ENCODE measurements at places on chromosomes 5 and 9. TPM values are rescaled to one million over a fixed set of nuclear protein-coding genes. Genes with fewer than 3 reads are reported as not detected.

SSNA1 gene
- total RNA-seq, result 99.5 TPM

DNA sequence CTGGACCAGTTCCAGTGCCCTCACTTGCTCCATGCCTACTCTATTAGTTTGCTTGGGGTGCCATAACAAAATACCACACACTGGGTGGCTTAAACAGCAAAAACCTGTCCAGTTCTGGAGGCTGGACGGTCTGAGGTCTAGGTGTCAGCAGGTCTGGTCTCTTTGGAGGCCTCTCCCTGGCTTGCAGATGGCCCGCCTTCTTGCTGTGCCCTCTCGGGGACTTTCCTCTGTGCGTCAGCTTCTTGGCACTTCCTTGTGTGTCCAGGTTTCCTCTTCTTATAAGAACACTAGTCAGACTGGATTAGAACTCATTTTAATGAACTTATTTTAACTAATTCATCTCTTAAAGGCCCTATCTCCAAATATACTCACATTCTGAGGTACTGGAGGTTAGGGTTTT is 97.2 kb downstream of the CARTPT start:
- DNase-seq, result no peak
- no peaks in the 10 kb centered on the region for H3K4me1 ChIP-seq
- no peaks in the 10 kb centered on the region for H3K27me3 ChIP-seq
- no peaks in the 10 kb centered on the region for H3K36me3 ChIP-seq

DNA sequence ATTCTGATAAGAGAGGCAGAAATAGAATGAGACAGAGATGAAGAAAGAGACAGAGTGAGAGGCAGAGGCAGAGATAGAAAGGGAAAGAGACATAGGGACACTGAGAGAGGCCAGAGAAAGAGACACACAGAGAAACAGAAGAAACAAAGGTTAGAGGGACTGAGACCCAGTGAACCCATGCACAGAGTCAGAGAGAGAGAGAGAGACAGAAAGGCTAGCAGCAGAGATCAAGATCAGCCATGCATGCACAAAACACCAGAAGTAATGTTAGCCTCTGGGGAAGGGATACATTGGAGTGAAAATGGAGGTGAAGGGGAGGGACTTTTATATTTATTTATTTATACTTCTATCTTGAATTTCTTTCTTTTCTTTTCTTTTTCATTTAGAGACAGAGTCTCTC is 14.1 kb upstream of the SPARC start:
- H3K4me1 ChIP-seq, result peaks cover 48% of the 10 kb centered on the region
- DNase-seq, result no peak
- H3K4me3 ChIP-seq, result no peak overlapping the region
- no peaks in the 10 kb centered on the region for H3K36me3 ChIP-seq
- H3K27ac ChIP-seq, result no peak overlapping the region

- no peaks in the 10 kb centered on the region for H3K4me1 ChIP-seq
- H3K36me3 ChIP-seq, result no peaks in the 10 kb centered on the region
- DNase-seq, result no peak
Observed at GRCh38 chr9:103942200-103942599, 151.9 kb upstream of the SMC2 start.

GRCh38 chr5:35158622-35159369 is 71.5 kb downstream of the PRLR start:
- H3K27me3 ChIP-seq, result no peaks in the 10 kb centered on the region
- H3K4me1 ChIP-seq, result no peaks in the 10 kb centered on the region
- H3K36me3 ChIP-seq, result no peaks in the 10 kb centered on the region
- peak overlapping the region; percentile 34 for H3K27ac ChIP-seq

DNA sequence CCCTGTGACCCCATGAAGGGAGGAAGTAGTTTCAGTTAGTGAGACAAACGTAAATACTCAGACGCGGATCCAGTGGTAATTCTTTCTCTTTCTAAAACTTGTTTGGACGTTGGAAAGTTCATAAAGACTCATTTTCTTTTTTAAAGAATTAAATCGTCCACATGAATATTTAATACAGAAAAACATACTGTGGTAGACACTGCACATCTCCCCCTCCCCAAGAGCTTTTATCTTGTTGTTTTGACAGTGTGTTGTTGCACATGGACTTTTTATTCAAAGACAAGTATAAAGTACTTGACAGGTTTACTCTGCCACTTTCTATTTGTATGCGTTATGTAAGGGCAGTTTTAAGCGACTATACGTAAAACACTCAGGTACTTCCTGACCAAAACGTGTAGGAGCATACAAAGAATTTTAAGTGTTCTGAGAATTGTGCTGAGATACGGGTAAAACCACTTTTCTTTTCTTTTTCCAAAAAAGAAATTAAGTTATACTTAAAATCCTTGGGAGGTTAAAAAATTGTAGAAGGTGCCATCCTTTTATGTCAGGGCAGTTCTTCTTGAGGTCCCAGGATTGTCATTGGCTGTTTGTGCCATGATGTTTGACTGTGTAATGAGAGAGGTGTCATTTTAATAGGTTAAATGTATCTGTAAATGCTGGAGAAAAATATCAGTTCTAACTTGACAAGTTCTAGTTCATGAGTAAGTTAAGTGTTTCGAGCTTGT is 1.3 kb downstream of the NIPBL start:
- DNase-seq, result no peak
- H3K36me3 ChIP-seq, result no peaks in the 10 kb centered on the region
- H3K27me3 ChIP-seq, result no peaks in the 10 kb centered on the region
- peaks cover 60% of the 10 kb centered on the region for H3K4me1 ChIP-seq
